ENCODE measurements at places on chromosomes 1 and 21.

GRCh38 chr1:241647658-241648057 is 4.4 kb upstream of the WDR64 start:
- DNase-seq, result no peak

GRCh38 chr1:36285443-36286101 is 20.6 kb upstream of the SH3D21 start:
- peak; percentile 47 for DNase-seq

GRCh38 chr1:62093261-62093660 is 101.4 kb upstream of the L1TD1 start:
- no peak for DNase-seq

- no peak for DNase-seq
Observed at GRCh38 chr1:43957407-43958040, 10.8 kb downstream of the IPO13 start.

DNA sequence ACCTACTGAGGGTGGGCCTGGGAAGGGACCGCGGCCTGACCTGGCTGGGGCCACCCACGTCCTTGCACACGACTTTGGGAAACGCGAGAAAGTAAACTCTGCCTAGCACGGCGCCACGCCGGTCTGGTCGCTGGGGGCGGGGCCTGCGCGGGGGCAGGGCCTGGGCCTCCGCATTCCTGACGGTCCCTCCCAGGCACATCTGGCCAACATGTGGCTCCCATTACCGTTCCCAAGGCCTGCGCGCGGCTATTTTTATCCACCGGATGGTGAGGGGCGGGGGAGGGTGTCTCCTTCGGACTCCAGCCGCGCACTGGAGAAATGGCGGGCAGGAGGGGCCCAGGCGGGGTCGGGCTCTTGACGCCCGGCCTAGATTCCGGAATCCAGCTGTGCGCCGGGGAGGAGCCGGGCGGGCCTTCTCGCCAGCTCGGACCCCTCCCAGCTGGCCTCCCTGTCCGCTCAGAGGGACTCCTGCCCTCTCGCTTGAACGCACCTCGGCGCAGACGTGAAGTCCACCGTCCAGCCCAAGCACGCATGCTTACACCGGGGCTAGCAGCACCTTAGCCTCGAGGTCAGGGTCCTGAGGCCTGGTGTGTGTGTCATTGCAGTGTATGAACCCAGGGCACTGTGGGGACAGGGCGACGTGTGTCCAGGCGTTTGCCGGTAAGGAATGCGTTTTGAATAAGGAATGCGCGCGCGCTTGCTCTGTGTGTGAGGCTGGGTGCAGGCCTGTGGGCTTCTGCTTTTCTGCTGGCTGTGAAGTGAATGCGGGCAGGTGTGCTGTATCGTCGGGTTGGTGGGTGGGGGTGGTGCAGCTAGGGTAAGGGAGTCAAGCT is 2.1 kb downstream of the EVA1B start:
- DNase-seq, result peak; percentile 76

GRCh38 chr1:101797722-101798121 is 199.0 kb downstream of the OLFM3 start:
- no peak for DNase-seq

DNA sequence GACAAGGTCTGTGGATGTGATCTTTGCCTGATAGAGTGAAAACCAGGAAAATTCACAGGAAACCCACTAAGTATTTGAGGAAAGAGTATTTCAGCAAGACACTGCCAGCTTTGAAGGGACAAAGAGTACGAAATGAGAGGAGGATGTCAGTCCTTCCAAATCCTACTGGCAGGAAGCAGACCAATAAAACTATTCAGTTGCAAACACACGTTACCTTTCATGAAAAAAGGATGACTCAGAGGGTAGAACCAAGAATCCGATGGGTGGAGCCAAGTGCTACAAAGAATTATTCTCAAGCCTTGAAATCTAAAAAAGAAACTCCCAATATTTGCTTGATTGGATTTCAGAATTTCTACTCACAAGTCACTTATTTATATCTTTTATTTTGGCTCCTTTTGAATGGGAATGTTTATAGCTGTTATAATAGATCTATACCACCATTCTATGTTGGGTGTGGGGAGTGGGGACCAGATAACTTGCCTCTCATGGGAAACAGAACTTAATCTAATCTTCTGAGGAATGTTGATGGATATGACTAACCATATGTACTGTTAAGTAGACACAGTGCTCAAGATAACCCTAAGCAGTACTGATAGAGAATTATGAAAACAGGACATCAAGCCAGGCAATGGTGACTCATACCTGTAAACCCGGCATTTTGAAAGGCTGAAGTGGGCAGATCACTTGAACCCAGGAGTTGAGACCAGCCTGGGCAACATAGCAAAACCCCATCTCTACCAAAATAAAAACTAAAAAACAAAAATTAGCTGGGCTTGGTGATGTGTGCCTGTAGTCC is 19.3 kb upstream of the HEATR1 start:
- no peak for DNase-seq

DNA sequence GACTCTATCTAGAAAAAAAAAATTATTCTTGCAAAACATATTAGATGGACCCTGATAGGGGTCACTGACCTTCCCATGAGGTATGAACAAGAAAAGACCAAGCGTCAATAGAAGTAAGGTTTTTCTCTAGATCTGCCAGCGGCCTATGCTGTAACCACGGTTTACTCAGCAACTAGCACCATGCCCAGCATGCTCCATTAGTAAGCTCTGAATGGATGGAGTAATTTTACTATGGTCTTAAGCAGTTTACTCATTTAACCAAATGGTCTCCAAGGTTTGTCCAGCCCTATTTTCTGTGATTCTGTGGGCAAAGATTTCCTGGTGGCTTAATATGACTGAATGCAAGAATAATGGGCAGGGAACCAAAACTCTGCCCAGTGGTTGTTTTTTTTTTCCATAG is 113.9 kb downstream of the ADSS2 start:
- no peak for DNase-seq

GRCh38 chr21:36454093-36454531 is 25.8 kb downstream of the CLDN14 start:
- no peak for DNase-seq

DNA sequence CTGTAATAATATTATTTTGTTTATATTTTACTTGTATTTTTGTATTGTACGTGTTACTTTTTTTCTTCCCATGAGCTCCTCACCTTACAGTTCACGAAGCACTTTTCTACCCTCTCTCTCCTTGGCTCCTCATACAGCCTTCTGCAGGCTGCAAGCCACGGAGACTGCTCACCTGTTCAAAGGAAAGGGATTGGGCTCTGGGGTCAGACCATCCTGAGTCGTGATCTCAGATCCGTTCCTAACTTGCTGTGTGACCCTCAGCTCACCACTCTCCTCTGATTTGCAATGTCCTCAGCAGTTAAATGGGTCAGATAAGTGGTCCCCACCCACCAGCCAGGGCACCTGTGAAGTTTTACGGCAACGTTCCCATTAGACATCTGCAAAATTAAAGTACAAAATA is 54.1 kb downstream of the VWA5B1 start:
- no peak for DNase-seq

GRCh38 chr1:119015547-119015946 is 27.4 kb upstream of the TBX15 start:
- no peak for DNase-seq

DNA sequence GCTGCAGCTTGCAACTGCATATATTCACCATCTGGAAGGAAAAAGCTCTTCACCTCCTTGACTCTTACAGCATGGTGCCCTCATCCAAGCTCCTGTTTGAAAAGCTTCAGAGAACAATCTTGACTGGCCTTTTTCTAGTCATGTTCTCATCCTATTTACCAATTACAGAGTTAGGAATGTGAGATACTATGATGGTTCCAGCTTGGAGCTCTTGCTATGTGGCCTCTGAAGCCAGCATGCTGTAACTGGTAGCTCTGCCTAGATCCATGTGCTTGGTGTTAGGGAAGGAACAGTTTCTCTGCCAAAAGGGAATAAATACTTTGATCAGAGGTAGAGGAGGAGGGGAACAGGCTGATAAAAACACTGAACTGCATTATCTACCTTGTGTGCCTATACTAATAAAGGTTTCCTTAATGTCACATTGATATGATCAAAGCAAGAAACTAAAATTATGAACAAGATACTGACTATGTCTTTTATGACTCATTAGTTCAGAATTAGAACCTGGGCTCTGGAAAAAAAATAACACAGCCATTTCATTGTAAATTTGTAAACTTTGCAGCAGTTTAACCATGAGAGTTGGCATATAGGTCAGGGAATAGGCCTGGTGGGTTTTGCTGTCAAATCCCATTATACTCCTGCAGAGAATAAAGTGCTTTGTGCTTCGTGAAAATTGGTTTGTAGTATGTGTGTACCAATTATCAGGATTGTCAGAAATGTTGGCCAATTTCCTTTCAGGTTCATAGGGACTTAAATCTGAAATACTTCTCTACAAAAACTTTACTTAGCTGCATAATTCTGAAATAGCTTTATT is 92.7 kb downstream of the LEPR start:
- no peak for DNase-seq

- peak; percentile 89 for DNase-seq
Observed at GRCh38 chr21:33685613-33686197, 43.4 kb downstream of the ITSN1 start.

DNA sequence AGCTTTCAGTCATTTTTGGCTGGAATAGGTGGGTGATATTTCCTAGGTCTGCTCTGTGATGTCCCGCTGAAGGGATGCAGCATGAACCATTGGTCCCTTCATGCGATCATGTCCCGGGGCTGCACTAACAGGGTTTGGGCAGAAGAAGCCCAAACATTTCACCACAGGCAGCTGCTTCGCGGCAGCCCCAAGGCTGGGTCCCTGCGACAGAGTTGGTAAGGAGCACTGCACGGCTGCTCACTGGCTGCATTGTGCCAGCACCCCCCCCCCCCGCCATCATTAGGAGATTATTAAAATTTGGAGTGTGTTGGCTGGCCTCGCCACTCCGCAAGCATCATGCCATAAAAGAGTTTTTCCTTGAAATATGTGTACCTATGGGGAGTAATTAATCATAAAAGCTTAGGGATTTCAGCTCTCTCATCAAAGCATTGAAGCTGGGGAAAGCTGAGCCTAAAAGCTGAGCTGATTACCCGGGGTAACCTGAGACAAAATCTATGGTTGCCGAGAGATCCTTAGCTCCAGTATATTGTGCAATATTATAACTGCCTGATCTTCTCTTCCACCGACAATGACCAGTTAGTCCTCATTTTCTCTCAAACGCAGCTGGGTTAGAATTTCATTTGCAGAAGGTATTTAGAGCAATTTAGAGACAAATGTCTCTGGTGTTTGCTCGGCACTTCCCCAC is 62.5 kb downstream of the PEX14 start:
- no peak for DNase-seq

- no peak for DNase-seq
Observed at GRCh38 chr1:151737479-151737878, 16.2 kb downstream of the RIIAD1 start.

- no peak for DNase-seq
Observed at GRCh38 chr1:156497078-156497742, 3.4 kb downstream of the MEF2D start.

GRCh38 chr1:154973344-154974101 is 958 bp upstream of the CKS1B start:
- DNase-seq, result peak; percentile 93

GRCh38 chr1:116873680-116874271 is 35.9 kb upstream of the PTGFRN start:
- no peak for DNase-seq

GRCh38 chr1:24278726-24279125 is 40.4 kb upstream of the GRHL3 start:
- no peak for DNase-seq

DNA sequence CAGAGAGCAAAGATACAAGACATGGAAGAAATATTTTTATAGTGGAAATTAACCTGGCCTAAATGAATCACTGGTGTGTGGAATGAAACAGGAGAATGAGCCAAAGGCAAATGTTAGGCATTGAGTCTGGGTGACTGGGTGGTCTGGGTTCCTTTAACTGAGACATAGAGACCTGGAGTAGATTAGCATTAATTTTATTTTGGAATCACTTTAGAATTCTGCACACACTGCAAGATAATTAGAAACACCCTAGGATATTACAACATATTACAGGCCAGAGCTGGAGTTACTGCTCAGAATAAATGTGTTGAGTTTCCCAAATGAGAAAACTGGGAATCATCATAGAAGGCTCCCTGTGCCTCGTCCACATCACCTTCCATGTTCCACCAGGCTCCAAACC is 85.5 kb downstream of the PLPPR5 start:
- DNase-seq, result no peak

- DNase-seq, result no peak
Observed at GRCh38 chr1:171654942-171655745, 2.7 kb upstream of the MYOC start.

DNA sequence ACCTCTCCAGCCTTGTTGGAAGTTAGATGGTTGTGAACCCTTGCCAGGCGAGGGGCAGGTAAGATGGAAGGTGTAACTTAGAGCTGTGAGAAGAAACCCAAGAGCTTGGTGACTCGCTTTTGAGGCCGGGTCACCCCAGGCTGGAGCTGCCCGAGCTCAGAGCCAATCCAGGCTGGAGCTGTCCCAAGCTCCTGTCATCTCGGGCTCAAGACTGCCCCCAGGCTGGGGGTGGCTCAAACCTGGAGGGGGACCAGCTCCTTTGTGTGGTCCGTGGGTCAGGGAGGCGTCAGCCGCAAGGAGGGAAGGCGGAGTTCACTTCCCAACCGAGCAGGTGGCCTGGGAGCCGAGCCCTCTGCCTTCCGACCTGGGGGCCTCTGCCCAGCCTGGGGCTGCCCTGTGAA is 2.0 kb downstream of the HUNK start:
- no peak for DNase-seq

DNA sequence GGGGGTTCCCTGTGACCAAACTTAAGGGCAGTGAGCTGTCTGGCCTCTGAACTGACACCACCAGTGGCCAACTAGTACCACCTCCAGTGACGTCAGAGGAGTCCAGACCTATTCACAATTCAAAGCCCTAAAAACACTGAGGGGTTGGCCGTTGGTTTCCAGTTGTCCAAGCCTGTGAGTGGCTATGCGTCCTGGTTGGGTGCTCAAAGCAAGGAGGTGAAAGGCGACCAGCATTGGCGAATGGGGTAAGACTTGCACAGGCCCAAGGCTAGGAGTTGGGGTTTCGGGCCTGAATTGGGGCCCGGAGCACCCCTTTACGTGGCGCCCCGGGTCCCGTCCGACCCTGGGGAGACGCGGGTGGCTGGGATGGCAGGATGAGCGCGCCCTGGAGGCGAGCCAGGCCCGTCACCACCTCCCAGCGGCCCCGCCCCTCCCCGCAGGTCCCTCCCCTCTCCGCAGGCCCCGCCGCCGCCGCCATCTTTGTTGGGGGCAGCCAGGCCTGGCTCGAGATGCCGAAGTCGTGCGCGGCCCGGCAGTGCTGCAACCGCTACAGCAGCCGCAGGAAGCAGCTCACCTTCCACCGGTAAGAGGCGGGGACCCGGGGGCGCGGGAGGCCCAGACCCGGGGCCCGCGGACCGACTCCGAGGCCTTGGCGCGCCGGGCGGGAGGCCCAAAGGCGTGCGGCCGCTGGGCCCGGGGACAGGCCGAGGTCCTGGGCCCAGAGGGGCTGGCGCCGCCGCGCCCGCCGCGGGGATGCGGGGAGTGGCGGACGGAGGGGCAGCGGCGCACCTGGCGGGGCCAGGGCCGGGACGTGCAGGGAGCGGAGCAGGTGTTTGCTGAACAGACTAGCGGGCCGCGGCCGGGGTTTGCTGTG is at the start of gene THAP3:
THAP3 (plus strand) TSS at position 159 of the 874 bp plus-strand sequence; CDS start at position 510, 351 bp downstream.
- DNase-seq, result peak; percentile 56

GRCh38 chr1:3651026-3651929 is 1.0 kb upstream of the TP73 start:
- no peak for DNase-seq

GRCh38 chr1:221029981-221030649 is 150.9 kb downstream of the HLX start:
- no peak for DNase-seq
